Airway epithelial cell (primary cell): ENCODE measurements at places on chromosomes 16 and 17. TPM values are rescaled to one million over a fixed set of nuclear protein-coding genes. Genes with fewer than 3 reads are reported as not detected.

The EFCAB13 gene
- 0.56 TPM in 1 of 2 replicates, not detected in the other for total RNA-seq

The DCAKD gene
- total RNA-seq = 31.7 and 44.7 TPM in 2 replicates

The KRTAP4-3 gene
- total RNA-seq = not detected in 2 replicates

The KRT17 gene
- total RNA-seq = 20,831 and 21,525 TPM in 2 replicates

The RDM1 gene
- 3.1 and 4.6 TPM in 2 replicates for total RNA-seq

The ARHGAP44 gene
- 1.3 and 1.9 TPM in 2 replicates for total RNA-seq

The ATP6V0C gene
- 53.2 and 62.1 TPM in 2 replicates for total RNA-seq

The DVL2 gene
- total RNA-seq = 44.9 and 52.6 TPM in 2 replicates

The IKZF3 gene
- 0.21 TPM in 1 of 2 replicates, not detected in the other for total RNA-seq

The DNAH17 gene
- not detected in 2 replicates for total RNA-seq

The ZNF385C gene
- total RNA-seq = 0.14 TPM in 1 of 2 replicates, not detected in the other

The SLC25A19 gene
- 10.1 and 12.5 TPM in 2 replicates for total RNA-seq

The LRRC46 gene
- 0.21 TPM in 1 of 2 replicates, not detected in the other for total RNA-seq

The KRT39 gene
- not detected in 2 replicates for total RNA-seq

The HBZ gene
- total RNA-seq = not detected in 2 replicates

The TMEM97 gene
- total RNA-seq = 17.2 and 22.9 TPM in 2 replicates

The AOC3 gene
- total RNA-seq = under 0.01 and 0.07 TPM in 2 replicates

The CFAP97D1 gene
- not detected in 2 replicates for total RNA-seq

The CCDC200 gene
- not detected in 2 replicates for total RNA-seq

The CACNG3 gene
- not detected in 2 replicates for total RNA-seq

The CD300LB gene
- total RNA-seq = not detected in 2 replicates

The SPN gene
- not detected in 2 replicates for total RNA-seq

The KRTAP2-4 gene
- not detected in 2 replicates for total RNA-seq
